ENCODE measurements at places on chromosomes 5 and 9.

- no peak for DNase-seq
Measured at GRCh38 chr5:157842787-157843186, 16.2 kb downstream of the CLINT1 start.

GRCh38 chr9:14827805-14828204, 82.4 kb downstream of the FREM1 start:
- no peak for DNase-seq

GRCh38 chr5:57600321-57600720, 117.7 kb upstream of the ACTBL2 start:
- no peak for DNase-seq

DNA sequence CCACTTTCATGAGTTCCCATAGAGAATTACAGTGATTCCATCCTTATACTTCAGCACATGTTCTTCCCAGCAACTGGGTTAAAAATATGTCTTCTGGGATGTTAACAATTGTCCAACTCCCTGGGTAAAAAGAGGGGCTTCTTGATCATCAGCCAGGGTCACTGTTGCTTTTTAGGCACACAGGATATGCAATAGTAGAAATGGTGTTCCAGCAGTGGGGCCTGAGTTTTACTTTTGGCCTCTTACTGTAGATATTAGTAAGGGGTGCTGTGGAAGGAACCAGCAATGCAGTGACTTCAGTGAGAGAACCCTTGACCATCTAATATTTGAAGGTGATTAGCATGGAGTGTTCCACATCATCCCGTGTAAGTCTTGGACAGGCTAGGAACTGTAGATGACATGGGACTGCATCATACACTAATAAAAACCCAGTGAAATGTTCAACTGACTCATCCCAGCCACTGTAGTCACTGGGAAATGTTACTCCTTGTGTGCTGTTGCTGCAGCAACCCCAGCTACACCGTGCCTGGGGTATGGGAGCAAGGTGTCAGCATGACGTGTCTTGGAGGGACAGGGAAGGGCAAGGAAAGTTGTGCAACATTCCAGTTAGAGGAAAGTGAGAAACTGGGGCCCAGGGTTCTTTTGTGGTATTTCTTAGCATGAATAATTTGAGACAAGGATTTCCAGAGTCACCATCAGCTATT, 610.9 kb downstream of the RAB3C start:
- DNase-seq, result no peak

- DNase-seq, result no peak
Measured at GRCh38 chr5:149503006-149503405, 48.2 kb downstream of the CSNK1A1 start.

GRCh38 chr5:110224050-110224449, 502.4 kb downstream of the TMEM232 start:
- no peak for DNase-seq
